Activated T-helper 9 cell treated with anti-CD3 and anti-CD28 coated beads, Interleukin-2, amount 50 U/mL, for 16 hours (primary cell): ENCODE measurements at places on chromosomes 1 and 21.
A peak's percentile ranks its signal among the peaks of the same experiment; 100 is the strongest.

DNA sequence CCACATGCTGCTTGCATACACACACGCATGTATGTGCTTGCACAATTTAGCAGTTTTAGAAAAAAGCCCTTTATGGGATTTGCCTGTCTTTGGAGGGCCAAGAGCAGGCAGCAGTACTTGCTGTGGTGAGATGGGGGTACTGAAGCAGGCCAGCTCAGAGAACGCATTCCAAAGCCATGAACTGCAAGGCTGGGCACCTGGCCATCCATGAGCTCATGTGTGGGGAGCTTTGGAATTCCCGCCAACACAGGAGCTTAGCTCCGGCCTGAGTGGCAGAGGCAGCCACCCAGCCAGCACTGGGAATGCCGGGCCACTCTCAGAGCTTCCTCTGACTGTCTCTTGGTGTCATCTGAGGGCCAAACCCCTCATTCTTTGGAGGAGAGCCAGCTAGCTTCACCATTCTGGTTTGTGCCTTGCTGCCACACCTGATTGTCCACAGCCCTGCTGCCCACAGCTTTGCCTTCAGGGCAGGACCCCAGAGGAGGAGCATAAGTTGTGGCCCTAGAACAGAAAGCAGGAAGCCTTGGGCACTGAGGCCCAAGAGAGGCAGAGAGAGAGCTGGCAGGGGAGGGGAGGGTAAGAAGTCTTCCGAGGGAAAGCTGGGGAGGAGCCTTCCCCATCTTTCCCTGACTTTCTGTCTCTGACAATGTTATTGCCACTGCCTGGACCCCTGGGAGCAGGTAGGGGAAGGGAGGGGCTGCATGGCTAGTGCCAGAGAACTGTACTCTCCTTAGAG lies 92.1 kb upstream of the POU3F1 start:
- DNase-seq: no peak

- no peak for DNase-seq
These were observed 48.5 kb downstream of the AJAP1 start for GRCh38 chr1:4702932-4703331.

GRCh38 chr1:170131450-170131849 lies 14.3 kb upstream of the NTMT2 start:
- no peak for DNase-seq

GRCh38 chr1:65003316-65003664 lies 36.9 kb upstream of the JAK1 start:
- no peak for DNase-seq

DNA sequence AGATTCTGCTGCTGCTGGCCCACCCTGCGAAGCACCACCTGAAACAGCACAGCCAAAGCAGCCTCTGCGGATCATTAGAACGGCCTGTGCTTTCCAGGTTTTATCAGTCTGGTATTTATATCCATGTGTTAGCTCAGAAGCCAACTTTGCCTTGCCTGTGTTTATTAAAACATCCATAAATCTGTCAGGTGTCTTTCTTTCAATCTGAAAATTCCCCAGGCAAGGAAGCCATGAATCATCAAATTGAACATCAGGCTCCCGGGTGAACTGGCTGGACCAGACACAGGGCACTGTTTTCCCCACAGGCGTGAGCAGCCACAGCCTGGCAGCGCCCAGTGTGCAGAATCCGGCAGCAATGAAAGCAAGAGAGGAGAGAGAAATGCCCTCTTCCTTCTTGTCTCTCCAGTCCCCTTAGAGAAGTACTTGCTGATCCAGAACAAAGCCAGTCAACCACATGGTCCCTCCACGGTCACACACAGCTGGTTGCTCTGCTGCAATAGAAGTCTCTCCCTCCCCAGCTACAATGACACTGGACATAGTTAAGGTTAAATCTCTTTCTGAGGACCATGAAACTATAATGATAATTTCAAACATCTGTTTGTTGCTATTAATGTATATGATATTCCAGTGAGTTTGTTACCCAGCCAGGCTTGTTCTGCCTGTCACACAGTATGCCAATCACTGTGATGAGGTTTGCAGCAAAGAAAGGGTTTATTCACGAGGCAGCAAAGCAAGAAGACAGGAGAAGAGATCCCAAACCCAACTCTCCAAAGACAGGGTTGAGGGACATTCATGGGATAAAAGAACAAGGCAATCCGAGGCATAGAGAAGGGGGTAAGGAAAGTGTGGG lies 212.1 kb upstream of the FMN2 start:
- no peak for DNase-seq

DNA sequence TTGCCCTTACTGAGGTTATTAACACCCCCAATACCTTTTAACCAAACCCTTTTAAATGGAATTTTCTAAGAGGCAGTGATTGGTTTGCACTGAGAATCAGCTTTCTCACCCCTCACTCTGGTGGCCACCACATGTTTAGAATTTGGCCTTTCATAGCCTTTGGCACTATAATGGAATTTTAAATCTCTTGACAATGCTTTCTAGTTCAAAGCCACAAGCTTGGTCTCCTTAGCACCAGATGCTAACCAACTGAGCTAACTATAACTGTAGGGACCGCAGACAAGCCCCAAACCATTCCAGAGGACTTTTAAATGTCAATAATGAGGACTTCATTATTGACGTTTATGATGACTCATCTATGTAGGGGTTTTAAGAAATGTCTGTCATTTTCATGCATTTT lies 238.7 kb upstream of the SNX7 start:
- DNase-seq: no peak

DNA sequence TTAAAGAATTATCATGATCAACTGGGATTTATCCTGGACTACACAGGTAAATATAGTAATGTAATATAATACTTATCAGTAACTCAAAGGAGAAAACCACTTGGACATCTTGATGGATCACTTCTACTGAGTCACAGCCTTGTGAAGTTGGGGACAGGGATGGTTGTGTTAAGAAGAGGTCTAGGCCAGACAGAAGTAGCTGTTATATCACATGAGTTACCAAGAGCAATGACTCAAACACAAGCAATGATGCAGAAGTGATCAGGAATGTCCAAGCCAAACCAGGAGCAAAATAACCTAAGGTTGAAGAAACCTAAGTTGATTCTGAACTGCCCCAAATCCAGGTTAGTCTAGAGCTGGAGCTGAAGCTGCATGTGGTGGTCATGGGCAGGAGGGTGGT lies 424.5 kb upstream of the DAB1 start:
- no peak for DNase-seq

DNA sequence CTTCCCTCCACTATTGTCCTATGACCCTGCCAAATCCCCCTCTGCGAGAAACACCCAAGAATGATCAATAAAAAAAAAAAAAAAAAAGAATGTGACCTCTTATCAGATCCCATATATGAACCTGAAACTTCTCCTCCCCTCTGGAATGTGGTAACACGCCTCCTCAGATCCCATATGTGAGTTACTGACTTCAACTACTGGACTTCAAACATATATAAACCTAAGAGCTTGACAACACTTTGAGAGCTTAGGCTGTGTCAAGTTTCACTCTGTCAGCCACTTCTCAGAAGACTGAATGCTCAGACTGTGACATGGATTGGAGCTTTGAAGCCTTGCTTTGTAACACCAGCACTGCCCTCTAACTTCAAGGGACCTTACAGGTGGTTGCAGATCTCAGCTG lies 148.4 kb downstream of the COP1 start:
- DNase-seq: no peak

DNA sequence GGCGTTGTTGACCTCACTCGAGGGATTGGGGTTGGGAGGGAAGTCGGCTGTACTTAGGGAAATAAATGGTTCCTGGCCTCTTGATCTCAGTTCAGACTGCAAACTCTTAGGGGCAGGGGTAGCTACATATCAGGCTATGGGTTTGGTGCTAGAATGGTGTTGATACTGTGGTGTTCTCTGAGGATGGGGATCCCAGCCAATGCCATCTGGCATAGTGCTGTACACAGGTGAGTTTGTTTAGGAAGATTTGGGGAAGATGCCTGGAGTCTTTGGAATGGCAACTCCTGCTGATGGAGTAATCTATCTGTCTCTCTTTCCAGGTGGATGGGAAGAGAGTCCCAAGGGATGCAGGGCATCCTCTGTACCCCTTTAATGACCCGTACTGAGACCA lies 14.3 kb upstream of the NASP start:
- DNase-seq: no peak

- no peak for DNase-seq
These were observed 20.4 kb upstream of the PDE9A start for GRCh38 chr21:42632771-42633690.

DNA sequence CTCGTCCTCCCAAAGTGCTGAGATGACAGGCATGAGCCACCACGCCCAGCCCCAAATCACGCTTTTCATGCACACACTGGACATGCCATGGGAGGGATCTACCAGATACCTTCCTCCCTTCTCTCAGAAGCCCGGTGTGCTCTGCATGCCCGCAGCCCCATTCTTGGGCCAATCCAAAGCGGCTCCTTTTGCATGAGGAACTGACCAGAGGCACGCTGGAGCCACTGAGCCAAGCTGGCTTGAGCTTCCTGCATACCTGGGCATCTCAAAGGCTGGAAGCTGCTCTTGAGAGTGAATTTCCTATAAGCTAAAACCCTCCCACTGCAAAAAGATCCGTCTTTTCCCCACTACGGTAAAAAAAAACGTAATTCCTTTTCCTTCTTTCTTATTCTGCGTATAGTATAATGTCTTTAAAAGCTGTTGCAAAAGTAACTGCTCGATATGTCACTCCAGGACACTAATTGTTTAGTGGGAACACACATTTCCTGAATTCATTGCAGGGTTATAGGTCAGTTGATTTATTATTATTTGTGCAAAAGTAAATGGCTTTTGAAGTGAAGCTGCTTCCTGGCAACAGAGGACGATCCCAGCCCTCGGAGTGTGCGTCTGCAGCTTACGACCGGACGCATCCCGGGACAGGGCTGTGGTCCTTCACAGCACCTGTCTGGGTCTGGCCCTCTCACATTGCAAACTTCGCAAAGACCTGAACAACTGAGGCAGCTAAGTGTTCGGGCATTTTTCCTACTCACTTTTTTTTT lies 61.8 kb upstream of the ETS2 start:
- no peak for DNase-seq

DNA sequence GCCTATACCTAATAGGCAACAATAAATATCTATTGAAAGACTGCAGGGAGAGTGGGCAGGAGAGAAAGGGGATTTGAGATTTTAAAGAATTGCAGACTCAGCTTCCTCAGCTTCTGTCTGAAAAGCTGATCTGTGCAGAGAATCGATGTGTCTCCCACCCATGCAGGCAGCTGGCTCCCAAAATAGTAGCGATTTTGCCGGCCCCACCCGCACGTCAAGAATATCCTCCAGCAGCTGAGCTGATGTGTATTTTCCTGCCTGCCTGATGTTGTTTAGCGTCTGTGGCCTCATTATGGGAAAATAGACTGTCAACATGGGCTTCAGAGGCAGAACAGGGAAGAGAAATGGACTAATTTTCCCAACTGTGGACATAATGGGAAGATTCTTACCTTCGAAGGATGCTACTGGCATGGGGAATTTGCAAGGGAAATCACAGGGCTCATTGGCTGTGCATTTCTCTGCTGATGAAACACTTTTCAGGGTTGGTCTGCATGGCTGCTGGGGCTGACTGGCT lies 699.8 kb downstream of the PTPRU start:
- no peak for DNase-seq

GRCh38 chr21:25338415-25338814 lies 268.9 kb downstream of the MRPL39 start:
- DNase-seq: no peak

- DNase-seq: no peak
These were observed 32.3 kb downstream of the PCAT6 start for GRCh38 chr1:202843081-202843480.

DNA sequence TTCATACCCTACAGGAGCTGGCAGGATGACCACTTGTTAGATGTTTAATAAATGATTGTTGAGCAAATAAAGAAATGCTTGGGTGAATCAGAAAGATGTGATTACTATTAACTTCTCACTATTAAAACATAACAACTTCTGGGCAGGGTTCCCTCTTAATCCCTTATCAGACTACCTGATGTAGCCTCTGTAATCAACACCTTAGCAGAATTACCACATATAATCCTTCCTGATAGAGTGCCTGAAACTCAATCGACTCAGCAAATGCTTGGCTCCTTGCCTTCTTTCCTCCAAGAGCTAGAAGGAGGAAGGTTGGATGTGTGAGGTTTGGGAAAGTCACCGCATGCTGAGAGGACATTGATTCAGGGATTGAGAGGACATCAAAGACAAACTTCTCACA lies 34.8 kb upstream of the DSCAM start:
- DNase-seq: no peak

- DNase-seq: peak; percentile 23
These were observed 997 bp downstream of the IFNAR2 start for GRCh38 chr21:33230545-33231324.

GRCh38 chr1:207172885-207173284 lies 68.9 kb downstream of the C4BPA start:
- no peak for DNase-seq

DNA sequence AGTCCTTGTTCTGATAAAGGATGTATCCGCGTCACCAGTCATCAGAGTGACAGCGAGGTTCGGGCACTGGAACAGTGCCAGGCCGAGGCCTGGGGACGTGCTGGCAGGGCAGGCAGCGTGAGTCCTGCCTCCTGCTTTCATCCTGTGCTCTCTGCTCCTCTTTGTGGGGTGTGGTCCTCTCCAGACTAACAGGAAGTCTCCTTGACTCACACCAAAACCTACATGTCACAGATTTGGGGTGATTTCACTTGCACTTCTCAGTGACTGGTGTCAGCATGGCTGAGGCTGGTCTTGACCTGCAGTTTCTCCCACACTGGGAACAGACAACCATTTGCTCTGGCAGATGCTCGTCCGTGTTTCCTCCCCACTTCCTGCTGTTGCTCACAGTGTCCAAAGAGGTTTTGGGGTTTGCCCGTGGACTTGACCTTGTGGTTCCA lies 8.8 kb upstream of the NLRP3 start:
- DNase-seq: peak; percentile 44

DNA sequence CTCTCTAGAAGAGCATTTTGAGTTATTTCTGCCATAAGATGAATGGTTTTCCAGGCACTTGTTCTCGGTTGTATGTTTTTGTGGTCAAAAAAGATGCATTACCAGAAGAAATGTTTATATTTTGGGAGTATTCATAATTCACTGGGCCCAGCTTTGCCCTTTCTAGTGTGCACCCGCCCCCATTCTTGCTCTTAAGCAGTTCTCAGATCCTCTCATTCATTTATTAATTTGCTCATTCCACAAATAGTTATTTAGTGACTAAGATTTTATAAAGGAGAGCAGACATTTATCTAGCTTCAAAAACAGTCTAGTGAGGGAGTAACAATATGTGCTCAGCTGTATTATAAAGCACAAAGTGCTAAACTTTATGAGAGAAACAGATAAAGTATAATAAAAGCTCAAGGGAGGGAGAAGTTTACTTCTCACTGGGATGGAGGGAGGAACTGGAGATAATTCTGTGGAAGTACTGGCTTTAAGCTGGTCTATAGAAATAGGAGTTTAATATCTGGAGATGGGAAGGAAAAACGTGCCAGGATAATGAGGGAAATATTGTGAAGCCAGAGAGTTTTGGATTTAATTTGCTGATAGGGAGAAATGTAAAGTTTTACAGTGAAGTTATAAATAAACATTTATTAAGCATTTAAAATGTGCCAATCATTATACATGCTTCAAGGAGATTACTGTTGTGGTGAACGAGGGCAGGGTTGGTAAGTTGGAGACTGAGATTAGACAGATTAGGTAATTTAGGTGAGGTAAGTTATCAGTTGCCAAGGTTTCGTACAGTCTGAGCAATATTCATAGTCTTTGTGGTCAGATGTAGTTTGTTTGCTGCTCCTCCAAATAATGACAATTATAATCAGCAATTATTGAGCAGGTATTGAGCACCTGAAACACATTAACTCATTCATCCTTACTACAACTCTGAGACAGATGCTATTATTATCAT lies 9.1 kb upstream of the MACF1 start:
- DNase-seq: no peak

- DNase-seq: no peak
These were observed 8.1 kb downstream of the ARF1 start for GRCh38 chr1:228090613-228091081.
